Activated T-cell treated with anti-CD3 and anti-CD28 coated beads, Interleukin-2, amount 50 U/mL, for 1 hour (primary cell): ENCODE measurements at places on chromosomes 16 and 17.

DNA sequence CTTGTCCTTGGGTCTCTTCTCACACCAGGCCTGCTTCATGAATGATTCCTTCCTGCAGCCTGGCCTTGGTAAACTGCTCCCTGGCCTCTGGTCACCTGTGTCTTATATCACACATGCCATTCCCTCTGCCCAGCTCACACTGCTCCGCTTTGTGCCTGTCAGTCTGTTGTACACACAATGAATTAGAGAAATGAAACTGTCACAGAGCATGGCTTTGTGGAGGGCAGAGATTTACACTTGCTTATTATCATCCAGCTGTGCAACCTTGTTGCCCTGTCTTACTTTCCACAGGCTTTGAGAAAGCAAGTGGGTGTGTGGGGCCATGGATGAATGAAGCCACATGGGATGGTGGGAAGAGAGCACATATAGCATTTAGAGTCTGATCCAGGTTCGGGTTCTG, 22.4 kb downstream of the ALDH3A2 start:
- DNase-seq = no peak

DNA sequence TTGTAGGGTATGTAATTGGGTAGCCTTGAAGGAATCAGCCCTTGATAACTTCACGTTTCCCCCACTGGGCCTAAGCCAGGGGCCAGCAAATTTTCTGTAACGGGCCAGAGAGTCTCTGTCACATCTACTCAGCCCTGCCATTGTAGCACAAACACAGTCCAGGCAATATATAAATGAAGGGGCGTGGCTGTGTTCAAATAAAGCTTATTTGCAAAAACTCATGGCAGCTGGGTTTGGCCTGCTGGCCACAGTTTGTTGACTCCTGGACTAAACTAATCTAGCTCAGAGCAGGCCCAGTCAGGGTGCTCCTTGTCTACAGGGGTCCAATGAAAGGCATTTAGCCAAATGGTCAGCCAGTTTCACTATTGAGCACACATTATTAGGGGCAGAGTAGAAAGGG, 141.6 kb downstream of the CCDC182 start:
- no peak for DNase-seq

- no peak for DNase-seq
Measured at GRCh38 chr17:62778990-62779681, 29.0 kb downstream of the MARCHF10 start.

GRCh38 chr17:15418781-15419180, 48.6 kb downstream of the CDRT4 start:
- no peak for DNase-seq

- DNase-seq = no peak
Measured at GRCh38 chr16:83806036-83806435, 1.7 kb upstream of the HSBP1 start.

DNA sequence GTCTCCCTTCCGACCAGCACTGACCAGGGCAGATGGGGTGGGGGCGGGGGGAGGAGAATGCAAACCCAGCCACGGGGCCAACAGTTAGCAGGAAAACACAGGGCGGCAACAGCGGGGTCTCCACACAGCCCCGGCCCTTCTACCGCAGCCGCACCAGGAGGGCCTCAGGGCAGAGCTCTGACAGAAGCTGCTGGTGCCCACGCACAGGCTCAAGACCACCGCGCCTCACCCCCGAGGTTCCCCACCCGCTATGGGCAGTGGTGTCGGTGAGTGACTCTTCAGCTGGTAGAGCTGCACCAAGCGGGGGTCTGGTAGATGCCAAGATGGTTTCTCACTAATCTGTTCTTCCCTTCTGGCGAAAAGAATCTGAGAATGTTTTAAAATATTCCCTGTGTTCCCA, 16.1 kb downstream of the HAGH start:
- DNase-seq = no peak

- DNase-seq = peak; percentile 43
Measured at GRCh38 chr16:85027958-85028684, 526 bp downstream of the KIAA0513 start.

DNA sequence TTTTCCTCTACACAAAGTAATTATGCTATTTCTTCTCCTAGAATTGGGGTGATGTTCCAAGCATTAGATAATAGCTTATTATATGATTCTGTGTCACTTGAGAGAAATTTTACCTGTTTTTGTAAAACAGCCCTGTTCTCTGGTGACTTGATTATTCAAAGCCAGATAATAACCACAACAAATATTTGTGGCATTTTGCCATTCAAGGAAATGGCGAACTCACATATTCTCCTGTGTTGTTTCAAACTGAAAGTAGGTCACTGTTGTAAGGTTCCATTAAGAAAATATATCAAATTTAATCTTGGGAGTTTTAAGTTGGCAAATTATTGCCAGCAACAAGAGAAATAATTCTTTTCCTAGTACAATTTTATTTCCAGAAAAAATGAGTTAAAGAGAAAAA, 124.8 kb downstream of the STXBP4 start:
- DNase-seq = no peak

- DNase-seq = no peak
Measured at GRCh38 chr16:82192665-82193064, 22.6 kb upstream of the MPHOSPH6 start.

DNA sequence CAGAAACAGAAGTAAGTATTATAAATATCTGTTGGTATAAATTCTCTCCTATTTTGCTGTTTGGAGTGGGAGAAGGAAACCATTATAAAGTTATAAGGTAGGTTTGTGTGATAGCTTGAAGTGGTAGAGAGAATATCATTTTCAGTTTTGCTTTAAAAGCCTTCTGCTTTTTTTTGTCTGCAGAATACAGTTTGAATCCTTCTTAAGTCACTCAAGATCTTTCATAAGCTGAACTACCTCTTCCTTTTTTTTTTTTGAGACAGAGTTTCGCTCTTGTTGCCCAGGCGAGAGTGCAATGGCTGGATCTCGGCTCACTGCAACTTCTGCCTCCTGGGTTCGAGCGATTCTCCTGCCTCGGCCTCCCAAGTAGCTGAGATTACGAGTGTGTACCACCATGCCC, 9.0 kb downstream of the ATAD5 start:
- no peak for DNase-seq

DNA sequence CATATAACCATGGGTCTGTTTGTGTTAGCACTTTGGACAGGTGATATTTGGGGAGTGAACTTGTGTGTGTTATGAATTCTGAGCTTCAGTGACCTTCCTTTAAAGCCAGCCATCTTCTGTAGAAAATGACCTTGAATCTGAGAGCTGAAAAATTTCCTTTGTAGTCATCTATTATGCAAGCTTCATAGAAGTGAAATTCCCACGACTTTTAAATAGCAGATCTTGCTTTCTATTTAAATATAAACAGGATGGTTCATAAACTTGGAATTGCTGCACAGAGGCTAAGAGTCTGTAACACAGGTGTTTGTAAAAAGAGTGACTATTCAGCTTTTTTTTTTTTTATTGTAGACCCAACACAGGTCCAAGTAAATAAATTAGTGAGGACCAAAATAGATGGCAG, 85.5 kb downstream of the MARCHF10 start:
- no peak for DNase-seq

- no peak for DNase-seq
Measured at GRCh38 chr16:87607223-87607622, 4.9 kb downstream of the JPH3 start.

- DNase-seq = peak; percentile 65
Measured at GRCh38 chr16:89097392-89097772, 3.7 kb downstream of the ACSF3 start.

DNA sequence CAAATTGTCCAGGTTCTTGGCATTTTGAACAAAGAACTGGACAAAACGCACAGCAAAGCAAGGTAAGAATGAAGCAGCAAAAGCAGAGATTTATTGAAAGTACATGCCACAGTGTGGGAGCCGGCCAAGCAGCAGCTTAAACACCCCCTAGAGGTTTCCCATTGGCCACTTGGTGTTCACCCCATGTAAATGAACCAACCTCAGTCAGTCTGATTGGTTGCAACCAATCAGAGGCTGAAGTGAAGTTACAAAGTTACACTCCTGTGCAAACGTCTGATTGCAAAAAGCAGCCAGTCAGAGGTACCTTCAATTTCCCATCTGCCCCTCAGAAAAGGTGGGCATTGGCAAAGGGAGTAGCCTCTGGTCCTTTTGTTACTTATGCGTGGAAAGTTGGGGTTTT, 8.8 kb upstream of the ZNF263 start:
- no peak for DNase-seq

- DNase-seq = no peak
Measured at GRCh38 chr17:1170739-1171138, 9.0 kb downstream of the ABR start.

DNA sequence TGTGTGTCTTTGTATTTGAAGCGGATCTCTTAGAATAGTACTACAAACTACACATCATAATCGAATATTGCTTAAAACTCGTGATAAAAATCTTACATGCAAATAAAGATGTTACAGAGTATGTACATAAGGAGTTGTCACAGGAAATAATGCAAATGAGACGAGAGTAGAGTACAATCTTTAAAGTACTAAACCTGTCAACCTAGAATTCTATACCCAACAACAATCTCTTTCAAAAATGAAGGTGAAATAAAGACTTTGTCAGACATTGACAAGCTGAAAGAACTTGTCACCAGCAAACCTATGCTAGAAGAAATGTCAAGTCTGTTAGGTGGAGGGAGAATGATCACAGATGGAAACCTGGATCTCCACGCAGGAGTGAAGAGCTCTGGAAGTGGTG, 83.7 kb upstream of the GNG13 start:
- no peak for DNase-seq

DNA sequence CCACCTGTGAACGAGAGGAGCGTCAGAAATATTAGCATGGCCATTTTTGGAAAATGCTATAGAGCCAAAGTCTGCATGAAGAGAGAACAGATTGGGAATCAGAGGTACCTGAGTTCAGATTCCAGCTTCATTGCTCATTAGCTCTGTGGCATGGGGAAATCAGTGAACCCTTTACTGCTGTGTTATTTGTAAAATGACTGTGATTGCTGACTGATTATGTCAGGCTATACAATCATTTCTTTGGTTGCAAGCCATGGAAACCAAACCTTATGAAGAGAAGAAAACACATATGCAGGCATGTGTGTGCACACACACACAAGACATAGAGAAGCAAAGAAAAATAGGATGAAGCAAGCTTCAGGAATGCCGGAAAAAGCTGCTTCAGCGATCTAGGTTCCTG, 101.4 kb upstream of the HSBP1 start:
- no peak for DNase-seq

DNA sequence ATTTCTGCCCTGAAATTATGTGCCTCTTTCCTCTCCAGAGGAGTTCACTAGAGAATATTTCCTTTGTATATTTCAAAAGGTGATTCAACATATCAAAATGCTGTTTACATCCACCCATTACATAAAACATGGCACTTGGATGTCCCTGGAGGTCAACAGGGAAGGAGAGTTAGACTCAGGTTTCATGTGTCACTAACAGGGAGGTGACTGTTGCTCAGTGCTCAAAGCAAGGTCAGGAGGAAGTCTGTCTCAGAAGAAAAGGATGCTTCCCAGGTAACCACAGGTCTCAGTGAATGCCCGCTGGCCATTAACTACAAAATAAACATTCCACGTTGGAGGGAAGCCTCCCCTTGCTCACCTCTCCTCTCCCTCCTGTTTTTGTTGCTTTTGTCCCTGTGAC, 198.6 kb downstream of the AXIN2 start:
- no peak for DNase-seq

- DNase-seq = no peak
Measured at GRCh38 chr16:47316442-47317015, 144.3 kb downstream of the ITFG1 start.

DNA sequence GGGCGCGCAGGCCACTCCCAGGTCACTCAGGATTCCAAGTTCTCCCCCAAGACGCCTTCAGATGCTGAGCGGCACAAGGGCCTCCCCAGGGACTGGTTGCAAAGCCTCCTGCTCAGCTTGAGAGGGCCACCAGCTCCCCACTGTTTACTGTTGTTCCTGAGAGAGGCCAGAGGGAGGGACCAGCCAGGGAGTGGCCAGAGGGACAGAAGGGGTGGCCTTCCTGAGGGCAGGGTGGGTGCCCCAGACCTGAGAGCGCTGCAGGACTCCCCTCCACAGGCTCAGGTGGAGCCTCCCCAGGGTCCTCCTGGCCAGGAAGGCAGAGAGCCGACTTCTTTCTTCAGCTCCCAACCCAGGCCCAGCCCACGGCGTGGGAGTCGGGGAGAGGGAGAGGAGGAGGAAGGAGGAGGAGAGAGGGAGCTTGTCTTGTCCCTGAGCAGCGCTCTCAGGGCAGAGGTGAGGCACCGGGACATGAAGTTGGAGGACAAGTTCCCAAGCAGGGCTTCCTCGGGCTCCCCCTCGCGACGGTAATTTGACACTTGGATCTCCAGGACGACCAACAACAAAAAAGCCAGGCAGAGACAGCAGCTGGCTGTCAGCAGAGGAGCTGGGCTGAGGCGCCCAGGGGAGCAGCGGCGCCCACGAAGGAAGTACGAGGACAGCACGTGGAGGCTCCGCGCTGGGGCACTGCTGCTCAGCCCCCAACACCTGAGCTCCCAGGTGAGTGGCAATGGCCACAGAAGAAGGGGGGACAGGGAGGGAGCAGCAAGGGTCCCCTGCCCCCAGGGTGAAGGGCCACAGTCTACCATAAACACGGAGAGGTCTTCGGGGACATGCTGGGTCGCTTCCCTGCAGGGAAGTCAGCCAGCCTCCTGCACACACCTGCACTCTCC, 497 bp downstream of the SMIM5 start:
- peak; percentile 64 for DNase-seq

DNA sequence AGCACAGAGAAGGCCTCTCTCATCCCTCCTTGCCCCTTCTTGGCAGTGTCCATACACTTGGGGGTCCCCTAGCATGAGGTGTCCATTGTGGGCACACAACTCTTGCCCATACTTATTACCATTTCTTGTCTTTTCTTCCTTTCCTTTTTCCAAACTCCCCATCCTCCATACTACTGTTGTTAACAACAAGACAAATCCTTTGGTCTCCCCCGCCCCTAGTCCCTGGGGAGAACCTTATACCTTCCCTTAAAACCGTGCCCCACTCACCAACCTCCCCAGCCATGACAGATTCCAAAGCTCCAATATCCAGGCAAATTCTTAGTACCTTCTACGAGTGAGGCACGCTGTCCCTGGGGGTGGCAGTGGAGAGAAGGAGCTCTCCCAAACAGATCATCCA, 82.9 kb downstream of the GAS7 start:
- DNase-seq = no peak

DNA sequence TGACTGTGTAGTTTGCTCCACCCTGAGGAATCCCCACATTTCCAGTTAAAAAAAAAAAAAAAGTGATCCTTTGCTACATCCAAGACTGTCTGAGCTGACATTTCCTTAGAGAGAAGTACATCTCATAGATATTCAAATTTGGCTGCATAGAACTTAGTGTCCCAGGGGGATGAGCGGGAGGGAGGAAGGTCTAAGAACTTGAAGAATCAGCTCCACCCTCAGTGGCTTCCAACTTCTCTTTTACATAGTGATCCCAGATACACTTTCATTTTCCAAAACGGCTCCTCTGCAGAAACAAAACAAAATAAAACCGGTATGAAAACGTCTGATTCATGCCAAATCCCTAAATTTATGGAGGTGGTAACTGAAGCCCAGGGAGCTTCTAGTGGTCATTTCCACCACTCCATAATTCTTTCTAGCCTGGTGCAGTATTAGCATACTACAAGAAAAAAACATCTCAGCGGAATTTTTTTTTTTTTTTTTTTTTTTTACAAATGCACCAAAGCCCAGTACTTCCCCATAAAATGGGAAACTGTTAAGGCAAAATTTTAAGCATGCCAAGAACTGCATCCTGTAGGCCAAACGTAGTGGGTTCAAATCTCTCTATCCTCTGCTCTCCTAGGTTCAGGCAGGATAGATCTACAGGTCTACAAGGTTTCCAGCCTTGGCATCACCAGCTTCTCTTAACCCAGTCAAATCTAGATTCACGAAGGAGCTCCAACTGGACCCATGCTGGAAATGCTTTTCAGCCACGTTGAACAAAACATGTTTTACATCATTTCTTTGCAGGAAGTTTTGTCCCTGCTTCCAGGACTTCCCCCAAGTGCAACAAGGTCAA, 29.3 kb downstream of the MAF start:
- DNase-seq = no peak
